Fibroblast of mammary gland (primary cell): ENCODE measurements at places on chromosomes 1 and 21.

DNA sequence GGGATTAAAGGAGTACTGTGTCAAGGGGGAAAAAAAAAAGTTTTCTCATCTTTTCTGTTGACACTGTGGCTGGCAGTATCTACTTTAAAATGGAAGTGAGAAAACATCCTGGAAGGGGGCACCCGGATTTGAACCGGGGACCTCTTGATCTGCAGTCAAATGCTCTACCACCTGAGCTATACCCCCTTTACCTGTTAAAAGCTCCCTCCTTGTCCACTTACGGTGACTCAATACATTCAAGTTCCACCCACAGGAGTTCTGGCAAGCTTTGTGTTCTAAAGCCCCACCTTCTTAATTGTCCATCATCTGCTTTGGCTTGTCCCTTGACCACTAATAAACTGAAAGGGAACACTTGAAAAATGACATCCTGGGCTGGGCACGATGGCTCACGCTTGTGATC is 68.2 kb downstream of the FNBP1L start:
- DNase-seq, result peak; percentile 8

- DNase-seq, result peak; percentile 25
These were observed 58.0 kb downstream of the PGM1 start for GRCh38 chr1:63651161-63651701.

- peak; percentile 65 for DNase-seq
These were observed 54.6 kb upstream of the PRKACB start for GRCh38 chr1:84089465-84089864.

GRCh38 chr1:152218762-152219436 is 5.1 kb downstream of the HRNR start:
- DNase-seq, result no peak

- no peak for DNase-seq
These were observed 36.4 kb upstream of the HHAT start for GRCh38 chr1:210292231-210292871.

DNA sequence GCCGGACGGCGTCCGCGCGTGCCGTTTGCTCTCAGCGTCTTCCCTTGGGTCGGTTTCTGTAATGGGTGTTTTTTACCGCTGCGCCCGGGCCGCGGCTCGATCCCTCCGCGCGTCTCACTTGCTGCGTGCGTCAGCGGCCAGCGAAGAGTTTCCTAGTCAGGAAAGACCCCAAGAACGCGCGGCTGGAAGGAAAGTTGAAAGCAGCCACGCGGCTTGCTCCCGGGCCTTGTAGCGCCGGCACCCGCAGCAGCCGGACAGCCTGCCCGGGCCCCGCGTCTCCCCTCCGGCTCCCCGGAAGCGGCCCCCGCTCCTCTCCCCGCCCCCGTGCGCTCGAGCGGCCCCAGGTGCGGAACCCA is 159.8 kb downstream of the RUNX1 start:
- peak; percentile 74 for DNase-seq

DNA sequence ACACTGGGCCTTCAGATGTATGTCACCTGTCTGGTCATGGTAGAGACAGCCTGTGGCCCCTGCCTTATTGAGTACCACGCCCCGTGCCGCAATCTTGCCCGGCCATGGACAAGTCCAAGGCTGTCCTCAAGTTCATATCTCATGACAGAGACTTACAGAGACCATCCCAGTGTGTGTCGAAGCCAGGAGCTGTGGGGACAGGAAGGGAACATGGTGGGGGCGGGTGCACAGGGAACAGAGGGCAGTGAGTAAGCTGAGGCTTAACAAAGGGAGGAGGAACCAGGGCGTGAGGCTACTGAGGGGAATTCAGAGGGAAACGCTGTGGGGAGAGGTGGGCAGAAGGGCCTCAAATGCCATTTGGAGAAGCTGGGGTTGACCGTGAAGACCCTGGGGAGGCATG is 75.8 kb downstream of the ALPL start:
- DNase-seq, result no peak

- peak; percentile 98 for DNase-seq
These were observed 60.5 kb downstream of the ERI3 start for GRCh38 chr1:44294588-44295007.

DNA sequence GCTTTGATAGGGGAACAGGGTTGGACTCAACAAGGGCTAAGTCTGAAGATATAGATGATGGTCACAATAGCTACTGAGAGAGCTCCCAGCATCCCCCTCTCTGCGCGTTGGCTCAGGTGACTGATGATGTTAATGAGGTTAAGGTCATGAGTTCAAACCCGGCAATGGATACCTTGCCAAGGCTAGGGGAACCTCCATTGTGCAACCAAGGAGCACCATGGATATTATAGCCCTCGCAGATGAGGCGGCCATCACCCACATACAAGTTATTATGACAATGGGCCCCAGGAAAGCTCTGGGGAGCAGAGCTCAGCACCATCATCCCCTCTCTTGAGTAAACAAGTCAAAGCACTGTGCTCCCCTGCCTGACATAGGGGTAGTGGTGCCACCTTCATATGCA is 8.2 kb downstream of the KCNA2 start:
- DNase-seq, result no peak
